ENCODE measurements at places on chromosomes 11 and 22. TPM values are rescaled to one million over a fixed set of nuclear protein-coding genes. Genes with fewer than 3 reads are reported as not detected.

SLC17A6 gene
- polyA plus RNA-seq, result not detected

DNA sequence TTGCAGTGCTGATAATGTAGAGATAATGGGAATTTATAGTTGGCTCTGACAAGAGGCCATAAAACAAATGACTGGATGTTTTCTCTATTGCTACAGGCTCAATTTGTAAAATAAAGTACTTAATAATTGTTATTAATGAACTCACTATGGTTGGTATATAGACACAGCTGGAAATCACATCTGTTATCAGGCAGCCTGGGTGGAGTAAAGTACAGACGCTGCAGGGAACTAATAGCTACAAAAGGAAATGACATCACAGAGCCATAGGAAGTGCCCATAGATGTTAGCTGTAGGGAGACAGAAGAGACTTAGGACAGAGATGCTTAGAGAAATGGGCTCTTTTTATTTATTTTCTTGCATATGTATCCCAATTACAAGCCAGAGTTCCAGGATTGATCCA lies 81.0 kb upstream of the SNX19 start:
- DNase-seq, result no peak

DNA sequence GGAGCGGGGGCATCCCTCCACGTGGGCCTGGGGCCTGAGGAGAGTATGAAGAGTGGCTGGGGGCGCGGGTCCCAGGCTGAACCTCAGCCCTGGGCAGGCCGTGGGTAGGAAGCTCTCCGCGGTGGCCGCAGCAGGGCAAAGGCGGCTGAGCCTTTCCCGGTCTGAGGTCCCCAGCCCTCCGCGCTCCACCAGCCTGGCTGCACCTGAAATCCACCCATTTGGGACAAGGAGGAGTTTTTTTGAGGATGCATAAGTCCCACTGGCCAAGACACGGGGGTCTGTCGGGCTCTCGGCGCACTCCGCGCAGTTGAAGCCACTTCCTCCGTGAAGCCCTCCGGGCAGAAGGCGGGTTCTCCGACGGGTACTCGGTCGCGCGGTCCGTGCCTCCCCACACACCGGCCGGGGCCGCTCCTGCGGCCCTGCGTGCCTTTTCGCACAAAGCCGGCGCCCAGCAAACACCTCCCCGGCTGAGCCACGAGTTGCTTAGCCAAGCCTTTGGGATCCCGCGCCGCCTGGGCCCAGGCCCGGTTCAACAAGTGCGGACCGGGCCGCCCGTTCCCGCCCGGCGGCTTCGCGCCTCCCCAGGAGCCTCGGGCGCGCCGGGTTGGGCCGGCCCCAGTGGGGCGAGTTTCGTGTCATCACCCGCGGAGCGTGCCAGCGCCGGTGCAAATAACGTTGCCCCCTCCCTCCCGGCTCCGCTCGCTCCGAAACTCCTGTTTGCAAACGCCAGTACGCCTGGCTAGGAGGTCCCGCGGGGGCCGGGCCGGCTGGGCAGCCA lies 666 bp upstream of the OVOL1 start:
- DNase-seq, result no peak

GRCh38 chr11:2346586-2347307 lies 30.4 kb upstream of the CD81 start:
- DNase-seq, result no peak

CARD10 gene
- 27.7 TPM for polyA plus RNA-seq

- no peak for DNase-seq
Measured at GRCh38 chr11:64027651-64028397, 7.9 kb upstream of the FLRT1 start.

GRCh38 chr11:19055016-19055415 lies 5.5 kb downstream of the MRGPRX2 start:
- no peak for DNase-seq

TESMIN gene
- polyA plus RNA-seq, result 18.7 TPM

DNAJB7 gene
- polyA plus RNA-seq, result 0.42 TPM

GRCh38 chr11:1763796-1764661 lies at the start of gene CTSD:
Gene CTSD, minus strand, starts transcription at chr11:1763927. Its CDS starts 68 bp downstream, at chr11:1763859.
- DNase-seq, result no peak

DNA sequence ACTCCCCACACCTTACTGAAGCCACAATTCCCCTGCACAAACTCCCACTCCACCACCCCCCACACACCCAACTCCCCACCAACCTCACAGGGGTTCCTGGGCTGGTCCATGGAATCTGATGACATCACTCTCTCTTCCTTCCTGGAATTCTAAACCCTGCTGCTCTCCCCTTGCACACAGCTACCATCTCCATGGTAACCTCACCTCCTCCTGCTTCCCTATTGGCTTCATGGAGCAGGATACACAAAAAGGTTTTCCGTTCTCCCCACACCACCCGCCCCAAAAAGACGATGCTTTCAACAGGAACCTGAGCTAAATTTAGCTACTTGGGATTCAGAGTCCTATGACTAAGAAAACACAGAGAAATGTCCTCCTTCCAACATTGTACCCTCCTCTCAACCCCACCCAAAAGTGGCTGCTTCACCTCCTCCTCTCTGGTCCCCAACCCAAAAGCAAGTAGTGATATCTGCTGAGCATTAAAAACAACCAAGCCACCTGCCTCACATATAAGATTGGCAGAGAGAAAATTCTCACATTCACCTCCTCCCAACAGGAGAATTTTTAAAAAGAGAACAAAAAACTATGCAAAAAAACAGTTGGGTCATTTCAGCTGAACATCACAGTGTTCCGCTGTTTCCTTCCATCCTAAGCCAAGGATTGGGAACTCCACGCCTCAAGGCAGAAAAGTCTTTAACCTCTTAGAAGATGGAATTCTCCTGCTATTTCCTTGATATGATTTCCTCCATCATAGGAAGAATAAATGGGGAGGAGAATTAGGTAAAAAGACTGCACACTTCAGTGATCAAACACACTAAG lies 66.9 kb downstream of the RBFOX2 start:
- DNase-seq, result peak; percentile 73

APOBEC3G gene
- polyA plus RNA-seq, result 7.2 TPM

GRCh38 chr11:65224930-65225278 lies 36.9 kb upstream of the POLA2 start:
- DNase-seq, result no peak

GRCh38 chr11:95711945-95712221 lies 77.7 kb downstream of the FAM76B start:
- DNase-seq, result no peak

SYT8 gene
- 1.1 TPM for polyA plus RNA-seq

DNA sequence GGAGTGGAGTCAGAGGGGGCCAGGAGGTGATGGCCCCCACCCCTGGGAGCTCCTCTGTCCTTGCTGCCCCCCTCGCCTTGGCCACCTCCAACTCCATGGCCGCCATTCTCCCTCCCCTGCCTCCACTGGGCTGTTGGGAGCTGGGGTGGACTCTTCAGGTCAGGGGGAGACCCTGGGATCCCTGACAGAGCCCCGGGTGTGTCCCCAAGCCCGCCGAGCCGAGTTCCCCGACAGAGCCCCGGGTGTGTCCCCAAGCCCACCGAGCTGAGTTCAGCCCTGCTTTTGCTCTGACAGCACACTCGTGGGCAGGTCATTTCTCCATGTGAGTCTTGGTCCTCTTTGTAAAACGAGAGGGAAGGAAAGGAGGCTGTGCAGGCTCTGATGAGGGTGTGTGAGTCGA lies 13.2 kb upstream of the PARVG start:
- no peak for DNase-seq

DNA sequence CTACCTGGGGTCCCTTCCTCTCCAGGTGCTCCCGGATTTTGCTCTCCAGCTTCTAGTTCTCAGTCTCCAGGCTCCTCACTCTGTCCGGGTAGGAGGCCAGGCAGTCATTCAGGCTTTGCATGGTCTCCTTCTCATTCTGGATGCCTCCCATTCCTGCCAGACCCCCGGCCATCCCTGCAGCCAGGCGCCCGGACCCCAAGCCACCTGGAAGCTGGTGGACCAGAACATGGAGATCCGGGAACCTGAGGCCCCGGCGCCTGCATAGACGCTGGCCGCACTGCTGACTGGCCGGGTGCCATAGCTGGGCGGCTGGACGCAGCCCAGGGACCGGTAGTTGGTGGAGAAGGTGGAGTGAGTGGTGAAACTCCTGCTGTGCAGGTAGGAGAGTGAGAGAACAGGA lies 8.0 kb upstream of the OR52L1 start:
- no peak for DNase-seq

DNA sequence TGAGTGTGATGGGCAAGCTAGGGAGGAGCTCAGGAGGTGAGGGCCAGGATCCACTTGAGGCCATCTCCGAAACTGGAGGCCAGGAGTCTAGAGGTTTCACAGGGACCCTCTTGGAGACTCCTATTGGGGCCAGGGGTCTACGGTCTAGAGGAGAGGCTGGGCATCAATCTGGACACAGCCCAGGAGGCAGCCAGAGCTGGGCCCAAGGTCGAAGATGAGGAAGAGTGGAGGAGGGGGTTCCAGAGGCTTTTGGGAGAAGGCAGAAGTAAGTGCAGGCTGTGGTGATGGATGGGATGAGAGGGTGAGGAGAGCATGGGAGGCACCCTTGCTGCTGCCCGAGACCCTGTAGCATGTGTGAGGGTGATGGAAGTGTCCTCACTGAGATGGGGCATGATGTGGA lies 56.6 kb downstream of the LRRC32 start:
- DNase-seq, result no peak

RFPL2 gene
- 0.67 TPM for polyA plus RNA-seq

GRCh38 chr11:10017911-10018310 lies 276.1 kb downstream of the SBF2 start:
- no peak for DNase-seq

DNA sequence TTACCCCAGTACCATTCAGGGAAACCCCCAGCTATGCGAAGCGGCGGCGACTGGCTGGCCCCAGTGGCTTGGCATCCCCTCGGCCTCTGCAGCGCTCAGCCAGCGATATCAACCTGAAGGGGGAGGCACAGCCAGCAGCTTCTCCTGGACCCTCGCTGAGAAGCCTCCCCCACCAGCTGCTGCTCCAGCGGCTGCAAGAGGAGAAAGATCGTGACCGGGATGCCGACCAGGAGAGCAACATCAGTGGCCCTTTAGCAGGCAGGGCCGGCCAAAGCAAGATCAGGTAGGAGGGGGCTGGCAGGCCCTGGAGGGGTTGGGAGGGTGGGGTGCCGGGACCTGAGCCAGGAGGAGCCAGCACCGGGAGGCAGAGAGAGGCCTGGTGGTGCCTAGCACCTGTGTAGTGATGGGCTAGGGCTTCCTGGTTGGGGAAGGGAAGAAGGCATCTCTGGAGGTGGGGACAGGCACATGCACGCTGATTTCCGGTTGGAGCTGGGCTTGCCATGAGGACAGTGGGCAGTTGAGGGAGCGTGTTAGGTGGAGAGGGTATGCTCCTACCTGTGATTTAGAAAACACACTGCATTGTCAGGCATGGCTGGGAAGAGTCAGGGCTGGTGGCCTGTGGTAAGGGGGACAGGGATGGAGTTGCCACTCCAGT lies 22.3 kb downstream of the SHANK3 start:
- no peak for DNase-seq

OR5B21 gene
- polyA plus RNA-seq, result not detected

CYP2R1 gene
- 24.6 TPM for polyA plus RNA-seq

DNA sequence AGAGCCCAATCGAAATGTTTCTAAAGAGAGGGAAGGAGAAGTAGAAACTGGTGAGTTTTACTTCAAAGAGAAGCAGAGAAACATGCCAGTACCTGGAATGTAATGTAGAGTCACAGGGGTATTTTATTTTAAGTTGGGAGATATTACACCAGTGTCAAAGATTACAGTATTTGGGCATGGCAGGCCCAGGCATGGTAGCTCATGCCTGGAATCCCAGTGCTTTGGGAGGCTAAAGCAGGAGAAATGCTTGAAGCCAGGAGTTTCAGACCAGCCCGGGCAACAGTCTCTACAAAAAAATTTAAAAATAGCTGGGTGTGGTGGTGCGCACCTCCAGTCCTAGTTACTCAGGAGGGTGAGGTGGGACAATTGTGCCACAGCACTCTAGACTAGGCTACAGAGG lies 2.7 kb downstream of the SYCE3 start:
- no peak for DNase-seq

All from left renal pelvis (tissue), 4 donors.